Activated T-helper 9 cell treated with anti-CD3 and anti-CD28 coated beads, Interleukin-2, amount 50 U/mL, for 16 hours (primary cell): ENCODE measurements at places on chromosomes 12 and 14.

DNA sequence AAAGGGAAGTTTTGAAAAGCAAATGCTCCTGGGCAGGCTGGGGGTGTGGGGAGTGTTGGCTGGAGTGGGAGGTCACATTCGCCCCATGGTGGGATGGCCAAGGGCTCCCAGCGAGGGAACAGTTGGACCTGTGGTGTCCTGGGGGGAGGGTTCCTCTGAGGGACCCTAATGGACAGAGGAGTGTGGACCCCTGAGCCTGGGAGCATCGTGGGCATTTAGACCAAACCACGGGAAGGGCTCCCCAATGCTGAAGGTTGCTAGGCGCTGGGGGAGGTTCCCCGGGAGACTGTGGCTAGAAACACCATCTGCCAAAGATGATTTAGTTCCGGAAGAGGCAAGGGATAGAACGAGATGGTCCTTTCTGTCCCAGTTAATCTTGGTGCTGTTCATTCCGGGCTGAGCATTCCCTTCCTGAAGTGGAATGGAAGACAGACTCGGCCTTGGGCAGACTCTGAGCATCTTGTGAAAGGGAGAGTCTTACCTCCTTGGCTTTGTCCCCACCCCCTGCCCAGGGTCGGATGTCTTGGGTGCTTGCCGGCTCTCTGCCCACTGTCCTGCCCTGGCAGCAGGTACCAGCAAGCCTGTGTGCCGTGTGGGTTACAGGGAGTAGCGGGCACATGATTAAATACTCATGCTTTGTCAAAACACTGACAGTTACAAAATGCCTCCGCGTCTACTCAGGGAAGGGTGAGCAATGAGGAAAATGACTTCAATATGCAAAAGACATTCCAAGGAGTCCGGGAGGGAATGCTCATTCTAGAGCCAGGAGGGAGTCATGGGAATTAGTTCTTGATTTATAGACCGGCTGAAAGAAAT is 215.9 kb downstream of the CACNA1C start:
- DNase-seq: no peak

GRCh38 chr14:29558516-29558915 is 369.1 kb downstream of the PRKD1 start:
- no peak for DNase-seq

DNA sequence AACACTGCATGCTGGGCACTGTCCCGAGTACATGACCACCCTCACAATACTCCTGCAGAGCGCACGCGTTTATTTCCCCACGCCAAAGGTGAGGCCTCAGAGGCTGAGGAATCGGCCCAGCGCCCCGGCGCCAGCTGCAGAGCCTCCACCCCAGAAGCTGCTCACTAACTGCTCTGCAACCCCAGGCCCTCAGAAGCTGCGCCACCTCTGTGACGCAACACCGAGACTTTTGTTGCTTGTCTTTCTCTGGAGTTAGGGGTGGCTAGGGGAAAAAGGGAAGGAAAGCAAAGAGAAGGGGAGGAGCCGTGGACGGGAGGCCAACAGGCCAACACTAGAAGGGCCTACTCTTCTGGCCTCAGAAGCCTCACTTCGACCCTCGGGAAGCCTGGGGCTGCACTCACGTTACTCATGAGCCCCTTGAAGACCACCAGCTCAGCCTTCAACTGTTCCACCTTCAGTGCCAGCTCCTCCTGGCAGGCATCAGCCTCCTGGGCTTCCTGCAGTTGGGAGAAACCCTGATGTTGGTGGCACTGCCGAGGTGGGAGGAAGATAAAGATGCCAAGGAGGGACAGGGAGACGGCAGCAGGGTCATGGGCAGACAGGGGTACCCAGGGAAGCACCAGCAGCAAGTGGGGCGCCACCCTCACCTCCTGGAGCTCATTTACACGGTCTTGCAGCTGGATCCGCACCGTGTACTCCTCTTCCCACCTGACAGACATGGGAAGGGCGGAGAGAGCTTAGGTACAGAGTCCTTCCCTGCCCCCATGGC is 5.4 kb downstream of the IFFO1 start:
- DNase-seq: no peak

GRCh38 chr14:95218472-95219193 is 61.3 kb upstream of the DICER1 start:
- no peak for DNase-seq

- DNase-seq: no peak
Observed at GRCh38 chr12:59357811-59358210, 238.0 kb upstream of the SLC16A7 start.

GRCh38 chr14:76984787-76985375 is 43.6 kb downstream of the IRF2BPL start:
- no peak for DNase-seq

- no peak for DNase-seq
Observed at GRCh38 chr12:20142316-20142715, 226.0 kb upstream of the PDE3A start.

- no peak for DNase-seq
Observed at GRCh38 chr14:105383083-105383730, 15.1 kb upstream of the TEX22 start.

GRCh38 chr12:12510141-12510540 is 52.5 kb downstream of the DUSP16 start:
- no peak for DNase-seq

DNA sequence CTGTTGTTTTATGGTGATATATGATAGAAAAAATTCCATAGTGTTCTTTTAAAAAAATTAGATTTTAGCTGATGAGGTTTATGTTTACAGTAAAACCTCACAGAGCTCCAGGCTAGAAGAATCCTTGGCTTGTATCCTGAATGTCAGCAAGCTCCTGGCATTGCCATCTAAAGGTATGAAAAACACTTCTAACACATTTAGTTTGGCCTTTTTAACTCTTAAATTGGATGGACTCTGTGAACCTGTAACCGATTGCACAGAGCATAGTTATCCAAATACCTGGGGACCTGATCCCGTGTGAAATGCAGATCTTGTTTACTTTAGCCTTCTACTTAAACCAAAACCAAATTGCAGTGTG is 241.1 kb upstream of the DCN start:
- DNase-seq: no peak

DNA sequence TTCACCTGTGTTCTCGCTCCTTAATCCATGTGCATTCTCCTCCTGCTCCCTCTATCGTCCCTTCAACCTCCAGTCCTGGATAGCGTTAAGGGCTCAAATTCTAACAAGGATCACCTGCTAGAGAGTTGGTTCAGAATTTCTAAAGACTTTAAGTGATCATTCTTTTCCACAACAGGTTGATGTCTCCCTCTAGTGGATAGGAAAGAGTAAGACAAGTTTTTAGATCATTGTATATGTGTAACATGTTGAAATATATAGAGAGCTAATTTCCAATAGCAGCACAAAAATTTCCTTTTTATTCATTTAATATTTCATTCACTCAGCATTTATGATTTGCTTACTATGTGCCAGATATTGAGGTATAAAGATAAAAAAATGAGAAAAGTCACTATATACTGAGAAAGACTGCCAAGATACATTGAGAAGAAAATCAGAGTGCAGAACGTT is 9.3 kb upstream of the ESR2 start:
- DNase-seq: no peak

GRCh38 chr14:64123241-64123822 is 170.8 kb downstream of the ESR2 start:
- DNase-seq: no peak

GRCh38 chr14:76640923-76641395 is 120.3 kb upstream of the VASH1 start:
- DNase-seq: no peak

- no peak for DNase-seq
Observed at GRCh38 chr14:78367355-78367754, 197.2 kb downstream of the NRXN3 start.

- no peak for DNase-seq
Observed at GRCh38 chr12:14959463-14959862, 1.9 kb downstream of the ARHGDIB start.

- no peak for DNase-seq
Observed at GRCh38 chr14:22510527-22511110, 78.4 kb downstream of the DAD1 start.

DNA sequence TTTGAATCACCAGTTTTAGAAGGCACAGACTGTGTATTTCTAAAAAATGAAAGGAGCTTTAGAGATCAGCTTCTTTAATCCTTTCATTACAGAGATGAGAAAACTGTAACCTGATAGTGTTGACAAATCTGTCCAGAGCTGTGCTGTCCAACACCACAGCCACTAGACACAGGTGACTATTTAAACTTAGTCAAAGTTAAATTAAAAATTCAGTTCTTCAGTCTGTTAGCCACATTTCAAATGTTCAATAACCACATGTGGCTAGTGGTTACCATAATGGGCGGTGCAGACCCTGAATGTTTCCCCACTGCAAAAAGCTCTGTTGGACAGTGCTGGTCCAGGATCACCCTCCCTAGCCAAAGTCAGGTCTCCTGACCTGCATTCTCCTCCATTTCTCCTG is 21.6 kb downstream of the DAD1 start:
- no peak for DNase-seq

DNA sequence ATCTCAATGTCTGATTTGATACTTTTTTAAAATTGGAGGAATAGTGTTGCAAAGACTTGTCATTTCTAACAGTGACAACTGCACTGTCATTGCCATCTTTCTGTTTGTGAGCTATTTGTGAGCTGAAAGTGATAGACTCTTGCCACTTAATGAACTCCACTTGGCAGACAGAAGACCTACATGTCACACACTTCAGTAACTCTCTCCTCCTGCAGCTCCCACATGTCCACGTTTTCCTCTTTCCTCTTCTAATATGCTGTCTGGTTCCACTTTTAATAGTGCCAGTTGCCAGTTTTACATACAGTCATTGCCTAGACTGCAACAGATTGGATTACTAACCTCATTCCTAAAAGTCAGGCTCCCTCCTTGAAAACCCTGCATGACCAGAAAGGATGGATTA is 121.5 kb downstream of the CAPZA3 start:
- DNase-seq: no peak

GRCh38 chr12:193261-193660 is 20.7 kb downstream of the SLC6A12 start:
- no peak for DNase-seq

DNA sequence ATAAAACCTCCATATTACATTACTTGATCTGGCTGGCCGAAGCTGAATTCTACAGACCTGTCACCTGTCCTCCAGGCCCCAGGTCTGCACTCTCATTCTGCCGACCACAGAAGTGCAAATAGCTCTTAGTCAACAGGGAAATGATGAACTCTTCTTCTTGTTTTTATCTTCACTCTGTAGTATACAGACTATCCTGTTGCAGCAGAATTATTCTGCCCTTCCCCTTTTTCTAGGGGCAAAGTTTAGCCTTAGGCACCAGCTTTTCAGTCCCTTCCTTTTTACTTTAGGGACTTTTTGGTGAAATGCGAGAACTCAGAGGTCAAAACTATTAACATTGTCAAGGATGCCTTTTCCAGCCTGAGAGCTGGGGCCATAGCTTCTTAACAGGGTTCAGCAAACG is 229.6 kb upstream of the EGLN3 start:
- DNase-seq: no peak

- no peak for DNase-seq
Observed at GRCh38 chr14:75979648-75980565, 1.9 kb downstream of the TGFB3 start.

GRCh38 chr14:106826833-106827369 is 1300.5 kb downstream of the TMEM121 start:
- DNase-seq: no peak

DNA sequence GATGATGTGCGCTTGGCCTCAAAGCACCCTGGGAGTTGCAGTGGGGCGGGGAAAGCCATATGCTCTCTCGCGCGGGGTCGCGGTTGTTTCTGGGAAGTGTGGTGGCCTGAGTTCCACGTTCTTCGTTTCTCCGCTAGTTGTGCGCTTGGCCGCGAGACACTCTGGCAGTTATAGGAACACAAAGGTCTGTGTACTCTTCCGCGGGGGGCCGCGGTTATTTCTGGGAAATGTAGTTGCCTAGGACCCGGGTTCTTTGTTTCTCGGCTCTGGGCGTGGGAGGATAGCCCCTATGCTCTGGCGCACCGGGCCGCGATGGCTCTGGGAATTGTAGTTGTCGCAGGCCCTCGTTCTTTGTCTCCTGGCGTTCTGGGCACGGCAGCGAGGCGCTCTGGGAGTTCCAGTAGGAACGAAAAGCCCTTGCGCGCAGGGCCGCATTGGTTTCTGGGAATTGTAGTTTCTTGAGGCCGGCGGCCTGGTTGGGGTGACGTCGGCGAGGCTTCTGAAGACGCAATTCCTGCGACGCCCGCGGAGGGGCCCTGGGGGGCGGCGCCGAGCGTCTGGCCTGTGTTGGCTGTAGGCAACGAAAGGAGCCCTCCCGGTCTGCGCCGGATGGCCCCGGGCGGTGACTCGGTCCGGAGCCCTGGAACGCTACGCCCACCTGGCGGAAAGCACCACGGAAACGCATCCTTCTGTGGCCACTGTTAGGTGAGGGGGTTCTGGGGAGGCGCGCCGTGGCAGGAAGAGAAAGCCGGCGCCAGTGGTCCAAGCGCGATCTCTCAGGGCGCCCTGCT is at the start of gene ZNF140:
TSS of gene ZNF140 (plus strand) at position 556 of the 791 bp plus-strand sequence. CDS start 398 bp downstream, outside the sequence.
- DNase-seq: peak; percentile 91

GRCh38 chr12:68792952-68793351 is 15.0 kb upstream of the MDM2 start:
- DNase-seq: no peak

- no peak for DNase-seq
Observed at GRCh38 chr12:89890161-89890560, 181.5 kb upstream of the ATP2B1 start.

DNA sequence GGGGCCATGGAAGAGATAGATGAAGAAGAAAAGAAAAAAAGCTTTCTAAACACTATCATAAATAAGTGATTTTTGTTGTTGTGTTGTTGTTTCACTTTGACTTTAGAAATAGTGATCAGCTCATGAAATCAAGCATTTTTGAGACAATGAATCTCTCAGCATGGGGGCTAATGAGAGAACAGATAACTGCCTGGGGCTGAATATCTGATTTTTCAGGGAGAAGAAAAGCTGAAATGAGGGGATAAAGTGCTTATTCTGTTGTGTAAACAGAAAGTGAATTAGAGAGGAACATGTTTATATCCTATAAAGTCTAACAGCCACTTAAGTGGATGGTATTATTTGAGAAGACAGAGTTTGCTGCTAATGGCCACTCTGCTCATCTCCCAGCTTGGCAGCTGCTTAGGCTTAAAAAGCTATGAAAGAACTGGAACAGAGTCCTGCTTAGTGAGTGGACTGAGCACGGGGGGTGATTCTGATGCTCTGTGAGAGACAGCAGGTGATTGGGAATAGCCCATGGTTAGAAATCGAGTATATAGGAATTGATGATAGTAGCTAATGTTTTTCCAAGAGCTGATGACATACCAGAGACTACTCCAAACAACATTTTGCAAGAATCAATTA is 646.1 kb upstream of the TMEM132C start:
- no peak for DNase-seq

DNA sequence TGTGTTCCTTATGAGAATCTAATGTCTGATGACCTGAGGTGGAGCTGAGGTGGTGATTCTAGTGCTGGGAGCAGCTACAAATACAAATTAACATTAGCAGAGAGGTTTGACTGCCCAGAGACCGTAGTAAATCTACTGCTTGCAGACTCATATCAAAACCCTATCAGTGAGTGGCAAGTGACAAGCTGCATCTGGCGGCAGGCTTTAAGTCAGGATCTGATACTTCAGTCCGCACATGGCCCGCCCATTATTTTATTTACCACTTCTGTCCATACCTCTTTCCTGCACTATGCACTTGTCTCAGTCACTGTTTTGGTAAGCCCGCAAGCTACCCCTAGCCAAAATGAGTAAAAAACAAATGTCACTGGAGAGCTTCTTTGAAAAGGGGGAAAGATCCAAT is 11.4 kb downstream of the CEP128 start:
- DNase-seq: no peak

- DNase-seq: no peak
Observed at GRCh38 chr14:54488318-54488645, 498 bp downstream of the GMFB start.
